ENCODE measurements at places on chromosomes 12 and 14.

DNA sequence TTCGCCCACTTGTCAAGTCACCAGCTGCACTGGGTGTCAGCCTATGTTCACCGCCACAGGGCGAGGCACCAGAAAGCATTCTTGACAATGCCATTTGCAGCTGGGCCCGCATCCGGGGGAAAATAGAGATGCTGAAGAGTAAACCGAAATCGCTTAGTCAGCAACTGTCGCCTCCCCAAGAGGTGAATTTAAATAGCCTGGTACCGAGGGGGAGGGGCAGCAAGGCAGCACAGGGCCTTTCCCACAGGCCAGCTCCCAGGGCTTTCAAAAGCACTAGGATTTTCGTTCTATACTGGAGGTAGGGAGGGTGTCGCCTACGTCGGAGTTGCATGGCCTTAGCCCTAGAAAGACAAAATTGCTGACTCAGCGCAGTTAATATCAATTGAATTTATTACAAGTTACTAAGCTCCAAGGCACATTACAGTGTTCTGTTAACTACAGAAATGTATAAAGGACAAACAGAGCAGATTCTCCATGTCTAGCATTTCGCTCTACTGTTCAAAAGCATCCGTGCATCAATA, 4.3 kb downstream of the IRF2BPL start:
- no peak for DNase-seq

DNA sequence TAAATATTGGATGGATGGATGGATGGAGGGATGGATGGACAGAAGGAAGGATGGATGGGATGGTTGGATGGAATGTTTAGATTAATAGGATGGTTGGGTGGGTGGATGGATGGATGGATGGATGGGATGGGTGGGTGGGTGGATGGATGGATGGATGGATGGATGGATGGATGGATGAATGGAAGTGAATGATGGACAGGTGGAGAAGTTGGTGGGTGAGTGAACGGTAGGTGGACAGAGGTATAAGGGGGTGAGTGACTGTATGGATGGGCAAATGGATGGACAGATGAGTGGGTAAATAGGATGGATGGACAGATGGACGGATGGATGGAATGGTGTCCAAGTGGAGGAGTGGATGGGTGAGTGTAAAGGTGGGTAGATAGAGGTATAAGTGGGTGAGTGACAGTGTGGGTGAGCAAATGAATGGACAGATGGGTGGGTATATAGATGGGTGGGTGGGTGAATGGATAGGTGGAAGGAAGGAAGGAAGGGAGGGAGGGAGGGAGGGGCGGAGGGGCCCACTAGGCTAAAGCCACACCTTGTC, 41.9 kb downstream of the HRK start:
- DNase-seq, result no peak

DNA sequence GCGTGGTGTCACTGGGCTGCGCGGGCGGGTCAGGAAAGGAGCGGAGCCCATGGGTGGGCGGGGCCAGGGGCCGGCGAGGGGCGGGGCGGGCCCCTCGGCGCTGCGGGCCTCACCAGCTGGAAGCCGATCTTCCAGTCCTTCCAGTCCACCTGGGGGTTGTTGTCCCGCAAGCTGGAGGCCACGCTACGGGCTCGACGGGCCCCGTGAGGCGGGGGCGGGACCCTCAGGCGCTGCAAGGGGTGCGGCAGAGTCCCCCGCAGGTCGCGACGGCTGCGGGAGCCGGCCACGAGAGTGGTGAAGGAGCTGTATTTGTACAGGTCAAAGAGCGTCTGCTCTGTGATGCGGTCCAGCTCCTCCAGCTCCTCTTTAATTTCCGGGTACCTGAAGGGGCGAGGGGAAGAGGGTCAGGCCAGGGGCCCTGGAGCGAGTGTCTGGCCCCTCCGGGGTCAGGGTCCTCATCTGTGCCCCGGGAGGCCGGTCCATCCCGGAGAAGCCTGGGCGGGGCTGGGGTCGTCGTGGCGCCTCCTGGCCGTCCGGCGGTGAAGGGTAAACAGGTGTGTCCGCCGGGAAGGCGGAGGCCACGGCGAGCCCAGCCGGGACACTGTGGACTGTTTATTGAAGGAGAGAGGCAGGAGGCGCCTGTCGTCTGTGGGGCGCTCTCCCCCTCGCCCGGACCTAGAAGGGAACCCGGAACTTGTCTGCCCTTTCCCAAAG, 11.9 kb downstream of the SCNN1A start:
- DNase-seq, result peak; percentile 71

DNA sequence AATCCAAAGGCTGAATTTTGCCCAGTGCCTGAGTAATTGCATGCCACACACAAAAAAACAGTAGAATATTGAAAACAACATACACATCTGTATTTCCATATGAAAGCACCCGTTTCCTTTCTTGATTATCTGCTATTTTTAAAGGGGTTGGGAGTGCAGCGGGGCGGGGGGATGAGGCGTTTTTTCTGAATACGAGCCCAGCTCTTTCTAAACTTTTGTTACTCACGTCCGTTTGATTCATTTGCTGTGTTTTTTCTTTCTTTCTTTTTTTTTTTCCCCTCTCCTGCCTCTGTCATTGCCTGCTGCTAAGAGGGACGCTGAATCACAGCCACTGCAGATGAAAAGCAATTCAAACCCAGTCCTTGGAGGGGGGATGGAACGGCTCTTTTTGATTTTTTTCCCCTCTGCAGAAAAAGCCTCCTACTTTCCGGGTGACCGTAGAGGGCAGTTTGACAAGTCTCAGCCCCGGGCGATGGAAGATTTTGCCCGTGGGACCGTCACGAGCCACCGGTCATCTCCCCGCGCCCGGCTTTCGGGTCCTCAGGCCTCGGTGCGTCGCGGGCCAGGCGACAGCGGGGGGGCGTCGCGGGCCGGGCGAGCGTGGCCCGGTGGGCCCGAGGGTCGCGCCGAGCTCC, 572 bp upstream of the RASSF8 start:
- peak; percentile 24 for DNase-seq

DNA sequence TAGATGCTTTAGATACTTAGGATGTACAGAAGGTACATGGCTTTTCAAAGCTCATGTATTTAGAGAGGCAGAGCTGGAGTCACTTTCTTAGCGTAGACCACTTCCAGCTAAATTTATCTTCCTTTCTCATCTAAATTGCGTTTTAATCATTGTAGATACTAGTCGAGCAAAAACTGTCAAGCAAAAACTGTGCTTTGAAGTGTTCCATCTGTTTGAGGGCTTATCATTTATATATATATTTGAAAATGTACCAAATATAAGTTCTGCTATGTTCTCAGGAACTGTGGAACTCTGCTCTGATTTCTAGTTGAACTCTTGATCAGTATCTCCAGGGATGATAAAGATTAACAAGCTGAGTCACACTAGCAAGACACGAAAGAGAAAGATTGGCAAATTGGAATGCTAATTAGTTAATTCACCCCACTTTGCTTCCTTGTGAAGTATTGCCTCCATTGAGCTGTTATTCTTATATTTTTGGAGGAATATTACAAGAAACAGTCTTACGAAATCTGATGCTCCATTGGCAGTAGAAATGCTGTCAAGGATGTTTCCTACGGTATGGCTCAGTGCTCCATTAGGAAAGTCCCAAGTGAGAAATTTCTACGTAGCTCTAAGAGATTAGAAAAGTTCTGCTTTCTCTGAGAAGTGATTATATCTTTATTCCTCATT, 310.7 kb downstream of the AEBP2 start:
- DNase-seq, result no peak

GRCh38 chr14:100386121-100386520, 63.0 kb downstream of the SLC25A47 start:
- no peak for DNase-seq

- DNase-seq, result peak; percentile 89
These were observed 116.1 kb upstream of the ATF7IP start for GRCh38 chr12:14249368-14249767.

- DNase-seq, result no peak
These were observed 273.8 kb downstream of the TTC8 start for GRCh38 chr14:89098254-89098653.

DNA sequence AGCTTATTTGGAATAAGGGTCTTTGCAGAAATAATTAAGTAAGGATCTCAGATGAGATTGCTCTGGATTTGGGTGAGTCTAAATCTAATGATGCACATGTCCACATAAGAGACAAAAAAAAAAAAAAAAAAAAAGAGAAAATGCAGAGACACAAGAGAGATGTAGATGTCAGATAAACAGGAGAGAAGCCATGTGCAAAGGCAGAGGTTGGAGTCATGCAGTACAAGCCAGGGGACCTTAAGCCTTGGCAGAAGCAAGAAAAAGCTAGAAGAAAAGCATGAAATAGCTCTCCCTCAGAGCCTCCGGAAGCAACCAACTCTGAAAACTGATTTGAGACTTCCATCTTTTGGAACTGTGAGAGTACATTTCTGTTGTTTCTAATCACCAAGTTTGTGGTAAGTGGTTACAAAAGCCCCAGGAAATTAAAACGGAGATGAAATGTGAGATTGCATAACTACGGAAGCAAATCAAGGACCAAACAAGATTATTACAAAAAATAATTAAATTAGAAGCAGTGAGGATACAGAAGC, 1304.0 kb upstream of the SEL1L start:
- no peak for DNase-seq

DNA sequence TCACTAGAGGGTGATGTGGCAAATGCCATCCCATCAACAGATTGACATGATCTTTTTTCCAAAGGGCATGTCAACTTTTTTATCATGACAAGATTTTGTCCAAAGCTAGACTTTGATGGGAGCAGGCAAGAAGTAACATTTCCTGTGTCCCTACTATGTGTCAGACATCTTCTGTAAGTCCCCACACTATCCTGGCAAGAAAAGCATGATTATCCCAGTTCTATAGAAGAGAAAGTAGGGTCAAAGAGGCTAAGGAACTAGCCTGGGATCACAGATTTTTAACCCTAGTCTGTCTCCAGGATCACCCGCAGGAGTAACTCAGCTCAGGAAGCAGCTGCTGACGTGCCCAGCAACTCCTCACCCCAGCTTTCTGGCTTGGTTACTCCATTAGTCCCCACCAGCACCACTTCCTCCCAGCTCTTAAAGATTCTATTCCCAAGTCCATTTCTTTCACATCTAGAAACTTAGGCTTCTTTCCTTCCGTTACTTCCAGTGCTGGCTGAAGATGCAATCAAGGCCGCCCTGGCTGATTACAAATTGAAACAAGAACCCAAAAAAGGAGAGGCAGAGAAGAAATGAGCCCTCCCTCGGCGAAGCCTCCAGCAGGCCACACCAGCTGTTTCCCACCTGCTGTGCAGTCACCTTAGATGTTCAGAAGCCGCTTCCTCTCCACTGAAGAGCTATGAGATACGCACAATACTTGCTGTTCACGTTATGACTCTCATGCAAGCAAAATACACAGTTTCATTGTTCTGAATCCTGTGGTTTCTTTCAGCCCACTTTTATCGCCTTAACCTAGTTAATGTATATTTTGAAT, 6.2 kb downstream of the ISCU start:
- DNase-seq, result no peak

DNA sequence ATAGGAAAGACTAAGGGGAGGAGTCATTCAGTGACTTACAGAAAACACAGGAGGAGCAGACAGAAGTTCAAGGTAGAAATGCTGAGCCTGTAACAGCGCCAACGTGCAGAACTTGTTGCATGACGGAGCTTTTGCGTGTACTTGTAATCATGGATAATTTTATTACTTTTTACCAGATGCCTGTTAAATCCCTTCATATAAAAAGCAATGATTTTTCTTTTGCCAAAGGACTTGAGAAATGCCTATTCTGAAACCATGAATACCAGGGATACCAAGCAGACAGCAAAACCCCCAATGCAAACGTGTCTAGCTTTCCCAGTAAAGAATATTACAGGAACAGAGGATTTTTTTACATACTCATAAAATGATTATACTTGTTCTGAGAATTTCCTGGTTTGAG, 163.6 kb upstream of the GSC start:
- no peak for DNase-seq

GRCh38 chr12:46164186-46164761, 104.6 kb downstream of the SLC38A1 start:
- no peak for DNase-seq

GRCh38 chr14:96803958-96804357, 6.8 kb downstream of the VRK1 start:
- DNase-seq, result no peak

DNA sequence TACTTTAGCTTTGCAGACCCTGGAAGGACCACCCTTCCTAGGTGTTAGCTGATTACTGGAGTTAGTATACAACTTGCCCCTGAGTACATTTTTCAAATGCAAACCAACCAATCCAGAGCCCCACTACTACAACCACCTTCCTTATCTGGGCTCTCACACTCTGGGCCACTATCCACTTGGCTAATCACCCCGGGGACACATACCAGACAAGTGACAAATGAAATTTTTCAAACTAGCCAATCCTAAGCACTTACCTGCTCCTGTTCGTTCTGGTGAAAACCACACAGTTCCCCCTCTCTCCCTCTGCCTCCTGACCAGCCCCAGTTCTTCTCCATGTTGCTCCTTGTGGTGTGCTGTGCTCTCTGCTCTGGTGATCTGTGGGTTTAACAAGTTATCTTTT, 140.4 kb downstream of the CNTN1 start:
- no peak for DNase-seq

- DNase-seq, result no peak
These were observed 6.6 kb upstream of the ABCD2 start for GRCh38 chr12:39626033-39626814.

GRCh38 chr14:30242744-30243143, 315.1 kb upstream of the PRKD1 start:
- no peak for DNase-seq

DNA sequence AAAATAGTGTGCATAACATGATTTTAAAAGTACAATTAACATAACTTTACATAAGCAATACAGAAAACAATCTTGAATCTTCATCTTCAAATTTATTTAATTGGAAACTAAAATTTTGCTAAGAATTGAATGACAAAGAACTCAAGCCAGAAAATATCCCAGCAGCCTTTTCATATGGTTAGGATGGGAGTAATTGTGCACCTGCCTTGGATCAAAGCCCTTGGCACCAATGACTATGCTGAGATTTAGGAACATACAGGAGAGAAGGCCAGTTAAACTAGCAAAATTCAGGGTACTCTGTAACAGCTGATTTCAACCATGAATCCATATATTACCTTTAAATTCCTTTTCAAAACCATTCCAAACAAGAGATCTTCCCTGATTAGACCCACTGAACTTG, 5.8 kb downstream of the KERA start:
- DNase-seq, result no peak

GRCh38 chr12:22282283-22282682, 52.2 kb downstream of the ST8SIA1 start:
- DNase-seq, result no peak

GRCh38 chr12:45674181-45674977, 55.1 kb upstream of the ARID2 start:
- DNase-seq, result no peak

GRCh38 chr12:124422570-124423523, 128.0 kb downstream of the RFLNA start:
- peak; percentile 71 for DNase-seq
